ENCODE measurements at places on chromosomes 1 and 21.

DNA sequence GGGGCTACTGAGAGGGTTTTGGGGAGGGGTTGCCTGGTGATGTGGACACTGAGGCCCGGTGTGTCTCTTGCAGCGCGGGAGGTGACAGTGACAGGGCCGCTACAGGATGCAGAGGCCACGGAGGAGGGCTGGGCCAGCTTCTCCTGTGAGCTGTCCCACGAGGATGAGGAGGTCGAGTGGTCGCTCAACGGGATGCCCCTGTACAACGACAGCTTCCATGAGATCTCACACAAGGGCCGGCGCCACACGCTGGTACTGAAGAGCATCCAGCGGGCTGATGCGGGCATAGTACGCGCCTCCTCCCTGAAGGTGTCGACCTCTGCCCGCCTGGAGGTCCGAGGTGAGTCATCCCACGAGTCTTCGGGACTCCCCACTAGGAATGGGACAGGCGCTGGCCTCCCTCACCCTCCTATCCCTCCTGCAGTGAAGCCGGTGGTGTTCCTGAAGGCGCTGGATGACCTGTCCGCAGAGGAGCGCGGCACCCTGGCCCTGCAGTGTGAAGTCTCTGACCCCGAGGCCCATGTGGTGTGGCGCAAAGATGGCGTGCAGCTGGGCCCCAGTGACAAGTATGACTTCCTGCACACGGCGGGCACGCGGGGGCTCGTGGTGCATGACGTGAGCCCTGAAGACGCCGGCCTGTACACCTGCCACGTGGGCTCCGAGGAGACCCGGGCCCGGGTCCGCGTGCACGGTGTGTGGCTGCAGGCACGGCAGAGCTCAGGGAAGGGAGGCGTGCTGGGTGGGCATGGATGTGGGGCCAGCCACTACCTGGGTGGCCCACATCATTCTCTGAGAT, 72.5 kb downstream of the OBSCN start:
- no peak for DNase-seq

DNA sequence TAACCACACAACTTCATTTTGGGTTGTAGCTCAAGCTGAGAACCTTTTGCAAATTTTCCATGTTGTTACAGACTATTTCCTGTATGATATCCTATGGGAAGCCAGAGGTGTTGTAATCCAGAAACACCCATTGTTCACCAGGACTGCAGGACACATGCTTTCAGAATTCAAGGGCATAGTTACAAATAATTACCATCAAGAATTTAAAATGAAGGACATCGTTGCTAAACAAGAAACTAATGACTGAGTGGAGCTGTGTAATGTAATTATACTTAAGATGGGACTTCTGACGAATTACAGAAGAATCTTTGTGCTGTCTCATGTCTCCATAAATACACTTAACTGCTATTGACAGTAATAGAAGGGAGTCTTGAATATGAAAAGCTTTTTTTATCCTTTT, 47.6 kb upstream of the HOOK1 start:
- DNase-seq: no peak

DNA sequence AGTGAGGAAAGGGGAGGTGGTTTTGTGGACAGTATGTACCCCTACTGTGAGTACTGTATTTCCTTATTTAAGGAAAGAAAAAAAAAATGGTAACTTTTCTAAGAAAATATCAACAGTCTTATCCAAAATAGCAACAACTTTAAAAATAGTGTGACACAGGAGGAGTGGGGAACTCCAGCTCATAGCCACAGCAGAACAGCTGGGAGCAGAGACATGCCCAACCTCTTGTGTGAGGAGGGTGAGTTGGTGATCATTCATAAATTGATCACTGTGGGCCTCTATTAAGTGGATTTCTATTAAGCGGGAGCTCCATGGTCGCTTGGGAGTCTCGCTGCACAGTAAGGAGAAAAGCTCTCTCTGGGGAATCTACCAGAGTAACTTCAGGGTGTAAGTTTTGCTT, 158.8 kb upstream of the DUSP10 start:
- no peak for DNase-seq

GRCh38 chr1:200154069-200154767, 126.7 kb downstream of the NR5A2 start:
- DNase-seq: peak; percentile 84

DNA sequence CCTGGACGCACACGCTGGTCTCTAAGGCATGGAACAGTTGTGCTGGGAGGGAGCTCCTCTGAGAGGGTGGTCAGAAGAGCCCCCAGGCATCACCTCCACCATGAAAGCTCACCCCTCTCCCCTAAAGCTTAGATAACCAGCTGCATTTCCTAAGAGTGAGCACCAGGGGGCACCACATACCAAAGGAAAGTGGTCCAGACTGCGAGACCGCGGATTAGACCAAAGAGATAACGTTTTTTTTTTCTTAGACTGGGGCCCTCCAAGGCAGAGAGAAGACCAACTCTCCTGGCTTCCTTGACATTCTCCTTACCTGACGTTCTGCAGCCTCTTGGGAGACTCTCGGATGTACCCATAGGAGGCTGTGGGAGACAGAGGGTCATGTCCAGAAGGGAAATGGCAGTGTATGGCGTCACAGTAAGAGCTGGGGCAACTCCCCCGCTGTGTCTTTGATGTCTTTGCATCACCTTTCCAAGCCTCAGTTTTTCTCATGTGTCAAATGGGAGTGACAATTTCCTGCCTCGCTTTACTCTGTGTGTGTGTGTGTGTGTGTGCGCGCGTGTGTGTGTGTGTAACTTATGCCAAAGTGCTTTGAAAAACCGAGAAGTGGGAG, 12.3 kb upstream of the IFNLR1 start:
- DNase-seq: peak; percentile 80

GRCh38 chr21:34143685-34144182, 70.4 kb downstream of the MRPS6 start:
- DNase-seq: no peak

Measured in activated CD8-positive, alpha-beta memory T cell treated with anti-CD3 and anti-CD28 coated beads, Interleukin-2, amount 10 ng/mL, durations not matched to agents 7 days and 5 days (primary cell).